ENCODE measurements at places on chromosomes 6 and 20.

- DNase-seq, result no peak
Observed at GRCh38 chr6:149940672-149940982, 1.2 kb upstream of the ULBP2 start.

- no peak for DNase-seq
Observed at GRCh38 chr6:123802351-123802696, 1.3 kb upstream of the NKAIN2 start.

GRCh38 chr6:4801491-4802110 is 25.4 kb downstream of the CDYL start:
- no peak for DNase-seq

DNA sequence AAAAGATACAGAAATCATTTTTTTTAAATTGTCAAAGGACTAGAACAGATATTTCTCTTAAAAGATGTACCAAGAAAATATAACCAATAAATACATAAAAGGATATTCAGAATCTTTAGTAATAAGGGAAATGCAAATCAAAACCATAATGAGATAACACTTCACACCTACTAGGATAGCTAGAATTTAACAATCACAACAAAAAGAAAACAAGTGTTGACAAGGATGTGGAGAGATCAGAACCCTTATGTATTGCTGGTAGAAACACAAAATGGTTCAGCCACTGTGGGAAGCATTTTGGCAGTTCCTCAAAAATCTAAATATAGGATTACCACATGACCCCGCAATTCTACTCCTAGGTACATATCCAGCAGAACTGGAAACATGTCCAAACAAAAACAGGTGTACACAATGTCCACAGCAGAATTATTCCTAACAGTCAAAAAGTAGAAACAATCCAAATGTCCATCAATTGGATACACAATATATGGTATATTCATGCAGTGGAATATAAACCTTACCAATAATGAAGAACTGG is 211.0 kb downstream of the LRFN2 start:
- DNase-seq, result no peak

DNA sequence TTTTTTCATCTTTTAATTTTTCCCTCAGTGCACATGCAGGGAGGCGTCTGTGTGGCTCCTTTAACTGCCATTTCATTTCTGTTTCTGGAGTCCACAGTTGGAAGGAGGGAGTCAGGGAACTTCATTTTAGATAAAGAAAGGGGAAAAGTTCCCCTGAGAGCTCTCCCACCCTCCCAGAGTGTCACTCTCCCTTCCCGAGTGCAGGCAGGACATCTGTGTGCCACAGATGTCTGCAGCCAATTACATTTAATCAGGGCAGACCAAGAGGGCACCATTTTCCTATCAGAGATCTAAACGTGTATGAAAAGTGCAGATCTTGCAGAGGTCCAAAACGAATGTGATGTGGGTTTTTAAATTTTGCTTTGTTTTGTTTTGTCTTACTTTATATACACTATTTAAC is 96.6 kb downstream of the PXDC1 start:
- no peak for DNase-seq

GRCh38 chr6:8944548-8944947 is 509.2 kb upstream of the SLC35B3 start:
- DNase-seq, result no peak

- DNase-seq, result no peak
Observed at GRCh38 chr6:25883991-25884390, 9.9 kb upstream of the SLC17A3 start.

DNA sequence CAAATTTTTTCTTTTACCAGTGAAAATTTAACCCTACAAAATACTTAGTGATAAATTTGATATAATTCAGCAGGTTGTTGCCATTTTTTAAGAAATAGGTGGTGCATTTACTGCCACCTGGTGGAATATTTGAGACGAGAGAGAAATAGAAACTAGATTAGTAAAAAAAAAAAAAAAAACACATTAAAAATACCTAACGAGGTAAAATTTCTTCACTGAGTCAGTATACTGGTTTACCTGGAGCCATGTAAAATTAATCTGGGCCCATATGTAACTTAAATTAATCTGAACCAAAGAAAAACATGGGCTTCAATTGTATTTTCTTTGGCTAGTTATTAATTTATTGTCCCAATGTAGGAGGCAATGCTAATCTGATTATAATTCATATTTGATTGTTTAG is 520.8 kb downstream of the EPM2A start:
- DNase-seq, result no peak

DNA sequence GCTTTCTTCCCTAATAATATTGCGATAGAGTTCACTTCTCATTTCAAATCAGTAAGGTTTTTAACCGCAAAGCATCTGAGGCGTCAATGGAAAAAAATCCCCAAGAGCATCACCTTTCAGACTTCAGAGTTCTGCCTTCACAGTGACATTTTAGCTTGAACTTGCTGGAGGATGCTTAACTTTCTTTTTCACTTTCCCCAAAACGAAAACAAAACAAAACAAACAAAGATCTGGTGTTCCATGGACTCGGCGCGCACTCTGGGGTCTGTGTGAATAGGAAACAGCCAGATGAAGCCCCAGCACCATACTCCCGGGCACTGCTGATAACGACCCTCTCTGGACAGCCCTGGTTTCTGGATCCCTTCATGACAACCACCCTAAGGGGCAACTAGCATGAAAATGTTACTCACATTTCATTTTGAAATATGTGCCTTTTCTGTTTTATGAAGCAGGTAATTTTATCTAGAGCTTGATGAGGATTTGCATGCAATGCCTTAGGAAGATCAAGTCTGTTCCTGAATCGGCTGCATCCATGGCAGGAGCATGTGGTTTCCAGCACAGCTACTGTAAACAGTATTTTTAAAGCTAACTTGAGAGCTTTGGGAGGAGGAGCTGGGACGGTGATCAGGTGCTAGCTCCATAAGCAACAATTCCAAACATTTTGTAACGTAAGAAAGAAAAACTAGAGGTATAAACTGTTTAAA is 44.5 kb downstream of the RAMACL start:
- no peak for DNase-seq

- DNase-seq, result no peak
Observed at GRCh38 chr6:168093071-168093505, 14.1 kb upstream of the FRMD1 start.

GRCh38 chr20:61631751-61632150 is 379.7 kb downstream of the CDH4 start:
- no peak for DNase-seq

DNA sequence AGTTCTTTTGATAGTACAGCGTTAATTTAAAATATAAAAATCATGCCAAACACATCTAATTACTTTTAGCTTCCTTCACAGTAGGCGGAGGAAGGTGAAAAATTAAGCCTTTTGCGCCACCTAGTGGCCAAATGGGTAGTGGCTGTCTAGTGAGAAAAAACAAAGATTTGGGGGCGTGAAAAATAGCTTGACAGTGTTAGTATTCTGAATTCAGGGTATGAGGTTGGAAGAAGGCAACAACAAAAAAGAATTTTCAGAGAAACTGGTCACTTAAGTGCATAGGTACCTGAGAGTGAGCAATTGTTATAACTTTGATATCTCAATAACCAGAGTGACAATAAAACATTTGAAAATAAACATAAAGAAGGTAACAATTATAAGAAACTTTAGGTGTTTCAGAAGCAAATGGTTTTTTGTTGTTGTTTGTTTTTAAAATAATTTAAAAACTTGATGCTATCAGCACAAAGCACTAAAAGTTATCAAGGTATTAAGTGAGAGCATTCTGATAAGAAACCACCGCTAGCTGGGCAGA is 14.3 kb downstream of the PSMB9 start:
- DNase-seq, result peak; percentile 84

DNA sequence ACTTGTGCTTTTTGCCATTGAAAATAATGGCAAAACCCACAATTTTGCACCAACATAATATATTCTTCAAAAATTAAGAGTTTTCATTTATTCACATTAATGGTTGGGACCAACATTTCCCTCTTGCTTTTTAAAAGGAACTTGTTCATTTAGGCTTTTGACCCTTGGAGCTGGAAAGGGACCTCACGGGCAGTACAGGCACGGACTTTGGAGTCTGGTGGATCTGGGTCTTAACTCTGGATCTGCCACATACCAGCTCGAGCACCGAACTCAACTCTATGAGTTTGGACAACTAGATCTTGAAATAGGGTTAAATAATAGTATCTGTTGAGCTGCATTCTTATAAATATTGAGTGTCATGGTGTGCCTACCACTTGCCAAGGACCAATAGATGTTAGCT is 37.2 kb downstream of the AFDN start:
- no peak for DNase-seq
